ENCODE measurements at places on chromosomes 12 and 14.
A peak's percentile ranks its signal among the peaks of the same experiment; 100 is the strongest.

- DNase-seq = no peak
Measured at GRCh38 chr12:132633398-132633797, 14.8 kb downstream of the P2RX2 start.

- no peak for DNase-seq
Measured at GRCh38 chr12:132672116-132672515, 15.0 kb downstream of the POLE start.

DNA sequence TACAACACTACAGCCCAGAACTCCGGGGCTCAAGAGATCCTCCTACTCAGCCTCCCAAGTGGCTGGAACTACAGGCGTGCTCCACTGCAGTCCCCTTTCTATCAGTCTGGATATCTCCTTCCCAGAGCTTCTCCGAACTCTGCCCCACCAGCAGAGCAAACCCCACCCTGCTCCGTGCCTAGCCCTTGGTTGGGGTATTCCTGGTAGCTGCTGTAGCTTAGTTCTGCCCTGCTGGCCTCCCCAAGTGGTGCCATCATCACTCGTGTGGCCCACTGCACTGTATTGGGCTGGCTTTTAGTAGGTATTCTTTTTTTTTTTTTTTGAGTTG is 9.5 kb downstream of the HSP90AA1 start:
- peak; percentile 70 for DNase-seq

- no peak for DNase-seq
Measured at GRCh38 chr14:92460916-92461579, 52.5 kb upstream of the RIN3 start.

GRCh38 chr14:29217813-29218450 is 451.3 kb downstream of the FOXG1 start:
- DNase-seq = no peak

- no peak for DNase-seq
Measured at GRCh38 chr14:49485290-49485689, 100.9 kb downstream of the RPS29 start.

DNA sequence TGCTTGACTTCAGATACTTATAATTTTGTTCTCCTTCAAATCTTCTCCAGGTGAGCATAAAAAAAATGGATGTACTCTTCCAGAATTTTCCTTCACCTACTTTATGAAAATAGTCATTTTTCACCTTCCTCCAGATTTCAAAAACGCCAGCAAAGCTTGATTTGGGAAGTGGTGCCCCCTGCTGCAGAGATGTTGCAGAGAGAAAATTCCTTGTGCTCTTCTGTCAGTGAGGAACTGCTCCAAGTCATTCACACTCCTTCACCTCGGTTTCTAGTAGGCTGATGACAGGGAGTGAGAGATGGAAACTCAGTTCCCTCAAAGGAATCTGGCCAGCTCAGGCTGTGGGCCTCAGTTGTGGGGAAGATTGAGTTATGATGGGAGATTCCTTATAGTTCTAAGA is 24.2 kb upstream of the RNASE3 start:
- no peak for DNase-seq

DNA sequence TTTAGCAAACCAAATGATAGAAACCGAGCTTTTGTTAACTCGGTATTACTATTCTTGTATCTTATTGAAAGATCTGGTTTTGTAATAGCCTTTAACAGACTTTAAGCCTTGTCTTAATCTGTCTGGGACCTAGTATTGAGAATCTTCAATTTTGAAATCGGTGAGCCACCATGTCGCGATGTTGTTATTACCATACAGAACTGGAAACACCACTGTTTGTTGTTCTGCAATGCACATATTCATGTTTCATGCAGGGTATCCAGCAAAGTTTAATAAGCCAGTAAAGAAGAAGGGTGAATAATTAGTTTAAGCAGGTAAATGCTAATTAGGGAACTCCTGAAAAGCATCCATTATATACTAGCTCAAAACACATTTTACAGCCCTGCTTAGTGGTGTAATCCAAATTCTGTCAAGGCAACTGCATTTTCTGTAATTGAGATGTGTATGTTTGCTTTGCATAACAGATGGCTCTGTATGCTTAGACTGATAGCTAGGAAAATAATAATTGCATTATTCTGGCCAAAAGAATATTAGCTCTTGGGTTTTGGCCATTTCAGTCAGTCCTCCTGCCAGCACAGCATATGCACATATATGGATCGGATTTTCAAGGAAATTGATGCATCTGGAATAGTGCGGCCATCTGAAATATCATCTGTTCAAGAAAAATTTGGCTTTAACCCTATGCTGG is 389.2 kb downstream of the EGLN3 start:
- DNase-seq = no peak

DNA sequence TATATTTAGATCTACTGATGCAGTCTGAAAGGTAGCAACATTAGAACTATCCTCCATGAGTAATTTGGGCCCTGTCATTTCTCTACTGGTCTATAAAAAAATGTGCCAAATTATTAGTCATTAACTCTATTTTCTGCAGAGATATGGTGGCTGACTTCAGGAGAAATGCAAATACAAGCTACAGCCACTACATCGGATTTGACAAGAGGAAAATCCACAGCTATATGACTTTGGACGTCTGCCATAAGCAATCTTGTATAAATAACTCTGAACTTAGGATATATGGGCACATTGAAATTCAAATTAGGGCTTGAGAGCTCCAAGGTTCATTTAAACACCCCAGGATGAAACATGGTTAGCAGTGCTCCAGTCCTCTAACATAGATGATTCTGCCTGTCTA is 983.0 kb upstream of the LRFN5 start:
- no peak for DNase-seq

DNA sequence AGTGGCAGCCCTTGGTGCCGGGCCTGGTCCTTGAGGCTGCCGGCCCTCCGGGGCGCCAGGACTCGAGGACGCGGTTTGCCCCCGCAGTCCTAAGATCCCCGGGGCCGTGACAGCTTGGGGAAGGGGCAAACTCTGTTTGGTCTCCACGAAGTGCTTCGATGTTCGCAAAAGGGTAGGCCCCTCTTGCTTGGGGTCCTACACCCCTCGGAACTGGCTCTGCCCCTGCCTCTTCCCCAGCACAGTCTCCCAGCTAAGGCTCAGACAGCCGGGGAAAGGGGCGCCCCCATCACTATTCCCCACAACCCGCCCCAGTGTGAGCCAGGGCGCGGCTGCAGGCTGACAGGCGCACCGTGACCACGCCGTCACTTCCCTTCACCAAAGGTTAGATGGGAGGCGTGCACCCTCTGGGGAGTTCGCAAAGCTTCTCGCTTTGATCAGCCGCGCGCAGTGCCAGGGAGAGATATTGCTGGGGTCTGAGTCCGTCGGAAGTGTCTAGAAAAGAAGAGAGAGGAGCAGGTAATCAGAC is 7.2 kb upstream of the OTX2 start:
- no peak for DNase-seq

DNA sequence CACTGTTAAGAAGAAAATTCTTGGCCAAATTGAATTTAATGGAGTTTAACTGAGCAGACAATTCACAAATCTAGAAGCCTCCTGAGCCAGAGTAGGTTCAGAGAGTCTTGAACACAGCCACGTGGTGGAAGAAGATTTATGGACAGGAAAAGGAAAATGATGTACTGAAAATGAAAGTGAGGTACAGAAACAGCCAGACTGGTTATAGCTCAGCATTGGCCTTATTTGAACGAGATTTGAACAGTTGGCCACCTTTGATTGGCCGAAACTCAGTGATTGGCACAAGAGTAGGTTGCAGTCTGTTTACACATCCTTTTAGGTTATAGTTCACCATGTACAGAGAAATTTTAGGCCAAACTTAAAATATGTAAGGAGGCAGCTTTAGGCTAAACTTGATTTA is 9.9 kb downstream of the OAS2 start:
- DNase-seq = no peak

- no peak for DNase-seq
Measured at GRCh38 chr14:51879170-51879569, 18.8 kb downstream of the GNG2 start.

GRCh38 chr12:26783131-26783526 is 49.9 kb downstream of the ITPR2 start:
- DNase-seq = no peak

DNA sequence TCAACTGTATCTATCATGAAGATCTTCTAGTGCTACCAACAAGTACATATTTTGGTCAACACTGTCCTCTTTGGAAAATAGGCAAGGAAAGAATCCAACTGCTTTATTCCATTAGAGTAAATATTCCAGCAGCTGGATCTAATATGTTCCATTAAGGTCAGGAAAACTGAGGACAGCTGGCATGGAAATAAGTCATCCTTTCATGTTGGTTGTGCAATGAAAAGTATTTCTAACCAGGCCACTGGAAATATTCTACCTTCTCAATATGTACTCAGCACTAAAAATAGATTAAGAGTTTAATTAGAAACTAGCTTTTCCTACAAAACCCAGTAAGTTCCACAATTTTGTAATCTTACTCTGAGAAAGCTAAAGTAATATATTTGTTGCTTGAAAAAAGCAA is 19.6 kb downstream of the HIGD1C start:
- no peak for DNase-seq

GRCh38 chr12:121534495-121535148 is 46.2 kb downstream of the KDM2B start:
- peak; percentile 83 for DNase-seq

DNA sequence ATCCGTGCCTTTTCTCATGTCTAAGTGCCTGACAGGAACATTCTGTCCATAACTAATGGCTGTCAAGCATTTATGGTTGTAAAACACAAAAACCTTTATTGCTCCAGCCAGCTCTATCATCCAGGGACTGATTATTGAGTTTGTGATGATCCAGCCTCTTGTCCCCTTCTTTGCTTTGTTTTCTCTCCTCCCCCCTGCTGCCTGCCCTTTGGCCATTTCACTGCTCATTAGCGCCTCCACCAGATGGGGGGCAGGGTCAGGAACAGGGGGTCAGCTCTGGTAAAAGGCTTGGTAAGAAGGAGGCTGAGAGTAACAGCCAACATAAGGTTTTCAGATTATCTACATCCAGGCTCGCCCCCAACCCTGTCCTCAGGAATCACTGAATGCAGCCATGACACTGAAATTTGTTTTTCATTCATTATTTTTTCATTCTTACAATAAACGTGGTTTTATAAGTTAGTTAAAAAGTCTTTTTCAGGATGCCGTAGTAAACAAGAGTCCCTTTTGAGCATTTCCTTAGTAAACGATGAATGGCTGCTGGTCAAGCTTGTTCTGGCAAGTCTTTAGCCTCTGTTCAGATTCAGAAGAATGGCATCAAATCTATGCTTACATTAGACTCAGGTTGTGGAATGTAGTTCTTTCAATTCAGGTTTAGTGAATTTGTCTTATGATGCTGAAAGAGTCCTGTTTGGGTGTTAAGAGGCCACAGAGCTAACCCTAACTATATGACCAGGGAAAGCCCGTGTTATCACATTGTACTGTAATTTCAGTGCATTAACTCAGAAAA is 21.7 kb downstream of the HMGA2 start:
- DNase-seq = no peak

GRCh38 chr12:104172570-104172947 is 34.5 kb upstream of the NFYB start:
- no peak for DNase-seq

DNA sequence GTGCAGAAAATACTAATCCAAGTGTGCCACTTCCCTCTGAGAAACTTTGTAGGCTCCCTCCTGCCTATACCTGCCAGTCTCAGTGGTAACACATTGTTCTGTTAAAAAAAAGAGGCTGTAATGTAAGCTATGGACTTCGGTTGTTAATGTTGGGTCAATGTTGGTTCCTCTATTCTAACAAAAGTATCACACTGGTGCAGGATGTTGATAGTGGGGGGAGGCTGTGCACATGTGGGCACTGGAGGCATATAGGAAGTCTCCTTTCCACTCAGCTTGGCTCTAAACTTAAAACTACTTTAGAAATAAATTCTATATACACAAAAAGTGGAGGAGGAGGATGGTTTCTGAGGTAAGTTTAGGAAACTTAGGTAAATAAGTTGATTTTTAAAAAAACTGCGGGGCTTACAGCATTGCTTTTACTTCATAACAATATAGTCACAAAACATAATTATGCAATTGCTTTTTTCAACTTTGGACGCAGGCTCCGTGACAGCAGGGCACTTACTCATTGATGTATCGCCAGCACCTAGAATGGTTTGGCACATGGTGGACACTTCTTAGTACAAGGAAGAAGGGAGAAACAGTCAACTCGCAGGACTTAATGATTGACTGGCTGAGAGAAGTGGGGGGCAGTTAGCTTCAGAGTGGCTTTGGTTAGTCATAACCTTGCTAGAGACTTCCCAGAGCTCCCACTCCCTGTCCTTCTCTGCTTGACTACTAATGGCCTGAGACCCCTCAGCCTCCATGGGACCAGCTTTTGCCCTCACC is 7.9 kb upstream of the NYNRIN start:
- DNase-seq = no peak

DNA sequence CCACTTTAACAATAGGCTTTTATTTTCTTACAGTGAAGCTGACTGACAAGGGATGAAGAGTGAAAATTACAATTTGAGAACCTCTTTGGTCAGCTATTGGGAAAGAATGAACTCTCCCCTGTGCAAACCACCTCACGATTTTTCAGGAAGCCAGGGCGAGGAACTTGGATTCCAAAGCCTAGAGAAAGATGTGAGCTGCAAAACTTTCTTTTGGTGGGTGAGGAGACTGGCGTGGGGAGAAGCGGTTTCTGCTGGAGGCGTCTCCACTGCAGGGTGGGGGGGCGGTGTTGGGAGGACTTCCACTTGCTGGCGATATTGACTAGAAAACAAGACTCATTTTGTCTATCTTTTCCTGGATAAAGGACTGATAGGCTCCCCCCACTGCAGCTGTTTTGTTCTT is 59.3 kb upstream of the VRK1 start:
- no peak for DNase-seq

GRCh38 chr12:123363740-123364531 is 711 bp downstream of the SBNO1 start:
- no peak for DNase-seq

DNA sequence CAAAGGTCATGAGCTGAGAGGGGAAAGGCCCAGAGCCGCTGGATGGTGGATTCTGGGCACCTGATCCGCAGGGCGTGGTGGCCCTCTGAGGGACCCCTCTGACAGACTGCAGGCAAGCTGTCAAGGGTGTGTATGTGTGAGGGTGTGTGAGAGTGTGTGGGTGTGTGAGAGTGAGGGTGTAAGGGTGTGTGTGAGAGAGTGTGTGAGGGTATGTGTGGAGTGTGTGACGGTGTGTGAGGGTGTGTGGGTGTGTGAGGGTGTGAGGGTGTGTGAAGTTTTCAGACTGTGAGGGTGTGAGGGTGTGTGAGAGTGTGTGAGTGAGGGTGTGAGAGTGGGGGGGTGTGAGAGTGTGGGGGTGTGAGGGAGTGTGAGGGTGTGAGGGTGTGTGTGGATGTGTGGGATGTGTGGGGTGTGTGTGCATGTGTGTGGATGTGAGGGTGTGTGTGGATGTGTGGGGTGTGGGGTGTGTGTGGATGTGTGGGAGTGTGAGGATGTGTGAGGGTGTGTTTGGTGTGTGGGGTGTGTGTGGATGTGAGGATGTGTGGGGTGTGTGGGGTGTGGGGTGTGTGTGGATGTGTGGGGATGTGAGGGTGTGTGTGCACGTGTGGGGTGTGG is 156.7 kb downstream of the TMEM121 start:
- DNase-seq = no peak
